ENCODE measurements at places on chromosomes 1 and 21.

DNA sequence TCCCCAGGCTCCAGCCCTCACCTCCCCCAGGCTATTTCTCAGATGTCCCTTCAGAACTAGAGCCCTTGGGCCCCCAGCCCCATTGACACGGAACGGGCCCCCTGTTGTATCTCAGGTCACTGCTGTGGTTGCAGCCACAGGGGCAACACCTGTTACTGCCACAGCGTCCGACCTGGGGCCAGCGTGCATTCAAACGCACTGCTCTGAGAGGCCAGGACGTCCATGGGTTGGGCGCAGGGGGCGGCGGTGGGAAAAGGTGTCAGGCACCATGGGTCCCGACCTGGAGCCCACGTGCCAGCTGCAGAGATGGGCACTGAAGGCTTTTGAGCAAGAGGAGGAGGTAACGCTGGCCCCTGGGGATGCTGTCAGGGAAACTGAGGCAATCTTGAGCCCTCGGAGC is 13.3 kb downstream of the FAAP20 start:
- DNase-seq, result no peak

DNA sequence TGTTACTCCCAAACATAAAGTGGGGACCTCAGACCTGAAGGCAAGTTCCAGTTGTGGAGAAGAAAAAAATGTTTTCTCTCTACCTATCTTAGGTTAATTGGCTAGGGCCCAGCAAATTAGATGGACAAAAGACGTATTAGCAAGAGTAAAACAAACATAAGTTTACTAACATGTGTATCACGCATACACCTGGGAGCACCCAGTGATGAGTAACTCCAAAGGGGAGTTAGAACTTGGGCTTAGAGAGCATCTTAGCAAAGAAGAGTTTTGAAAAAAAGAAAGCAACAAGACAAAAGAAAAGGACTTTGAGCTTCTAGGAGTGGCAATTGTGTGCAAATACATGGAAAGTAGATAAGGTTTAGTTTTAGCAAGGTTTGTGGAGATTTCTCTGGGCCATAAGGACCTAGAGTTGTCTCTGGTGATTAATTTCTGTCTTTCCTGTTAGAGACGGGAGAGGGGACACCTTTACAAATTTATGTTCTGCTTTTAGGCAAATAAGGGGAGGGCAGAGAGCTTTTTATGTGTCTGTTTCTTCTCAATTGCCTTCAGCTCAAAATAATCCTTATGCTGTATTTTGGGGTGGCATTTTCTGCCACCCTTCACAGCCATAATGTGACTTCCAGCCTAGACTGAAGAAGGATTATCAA is 76.7 kb upstream of the PTGFRN start:
- no peak for DNase-seq

DNA sequence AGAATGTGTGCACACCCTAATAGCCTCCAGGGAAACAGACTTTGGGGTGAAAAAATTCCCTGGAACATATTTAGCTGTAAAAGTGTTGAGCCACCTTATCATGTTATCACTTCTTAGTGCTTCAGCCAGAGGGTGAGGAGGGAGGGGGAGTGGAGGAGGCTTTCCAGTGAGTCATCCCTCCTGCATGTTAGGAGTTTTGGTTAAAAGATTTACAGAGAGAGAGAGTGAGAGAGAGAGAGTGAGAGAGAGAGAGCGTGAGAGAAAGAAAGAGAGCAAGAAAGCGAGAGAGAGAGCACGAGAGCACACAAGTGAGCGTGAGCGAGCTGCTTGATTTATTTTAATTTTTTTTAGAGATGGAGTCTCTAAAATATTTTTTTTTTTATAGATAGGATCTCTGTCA is 13.5 kb upstream of the CACNA1E start:
- DNase-seq, result no peak

GRCh38 chr1:176164014-176164678 is 42.9 kb downstream of the COP1 start:
- no peak for DNase-seq

DNA sequence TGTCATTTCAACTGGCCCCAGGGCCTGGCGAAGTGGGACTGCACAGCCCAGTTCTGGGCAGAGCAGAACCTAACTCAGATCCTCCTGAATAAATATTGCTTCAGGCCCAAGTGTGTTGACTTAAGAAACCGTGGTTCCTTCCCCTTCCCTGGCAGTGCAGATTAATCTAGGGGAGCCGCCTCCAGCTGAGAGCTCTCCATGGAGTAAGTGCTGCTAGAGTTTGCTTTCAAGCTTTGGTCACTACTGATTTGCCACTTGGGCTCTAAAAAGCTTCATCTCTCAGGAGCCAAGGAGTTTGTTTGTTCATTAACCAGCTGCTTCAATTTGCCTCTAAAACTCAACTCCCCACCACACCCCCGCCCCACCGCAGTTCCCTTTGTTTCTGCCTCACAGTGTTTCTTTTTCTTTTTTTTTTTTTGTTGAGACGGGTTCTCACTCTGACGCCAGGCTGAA is 112.1 kb downstream of the DTL start:
- no peak for DNase-seq

DNA sequence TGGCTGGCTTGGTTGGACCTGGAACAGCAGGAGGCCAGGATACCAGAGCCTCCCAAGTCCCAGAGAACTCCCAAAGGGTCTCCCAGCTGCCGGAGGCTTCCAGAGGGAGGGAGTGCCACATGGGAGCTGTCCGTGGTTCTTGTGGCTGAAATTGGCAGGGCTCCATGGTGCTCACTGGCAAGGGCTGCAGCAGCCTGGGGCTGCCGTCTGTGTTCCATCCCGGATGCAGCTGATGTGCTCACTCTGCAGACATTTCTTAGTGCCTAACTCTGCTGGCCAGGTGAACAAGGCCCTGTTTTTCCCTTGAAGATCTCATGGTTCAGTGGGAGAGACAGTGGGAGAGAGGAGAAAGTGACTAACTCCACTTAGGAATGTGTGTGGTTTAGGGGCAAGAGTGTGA is 261.1 kb downstream of the CAMTA1 start:
- DNase-seq, result no peak

DNA sequence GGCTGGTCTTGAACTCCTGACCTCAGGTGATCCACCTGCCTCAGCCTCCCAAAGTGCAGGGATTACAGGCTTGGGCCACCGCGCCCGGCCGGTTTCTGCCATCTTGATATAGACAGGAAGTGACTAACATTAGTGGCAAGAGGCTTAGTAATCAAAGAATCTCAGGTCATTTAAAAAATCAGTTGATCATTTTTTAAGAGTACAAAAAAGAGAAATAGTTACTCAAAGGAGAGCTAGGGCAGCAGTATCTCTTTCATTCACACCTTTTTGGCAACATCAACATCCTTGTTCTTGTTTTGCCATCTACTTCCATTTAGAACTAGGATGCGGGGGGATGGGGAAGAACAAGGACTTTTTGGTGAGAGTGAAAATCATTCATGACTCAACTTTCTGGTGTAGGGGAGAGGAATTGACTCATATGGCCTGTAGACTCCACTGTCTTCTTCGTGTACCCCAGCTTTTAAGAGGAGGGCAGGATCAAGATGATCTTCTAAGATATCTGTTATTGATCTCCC is 8.8 kb downstream of the FCRLB start:
- DNase-seq, result no peak

GRCh38 chr1:213054733-213055591 is 3.9 kb downstream of the RPS6KC1 start:
- DNase-seq, result no peak

- no peak for DNase-seq
Measured at GRCh38 chr1:165624441-165624840, 6.6 kb upstream of the MGST3 start.

GRCh38 chr1:19974822-19975416 is 4.5 kb downstream of the PLA2G2A start:
- peak; percentile 28 for DNase-seq

GRCh38 chr1:6743189-6744101 is 41.8 kb upstream of the CAMTA1 start:
- DNase-seq, result no peak

GRCh38 chr1:53644909-53645689 is 93.9 kb downstream of the GLIS1 start:
- no peak for DNase-seq

- no peak for DNase-seq
Measured at GRCh38 chr1:243802736-243803135, 47.3 kb downstream of the AKT3 start.

DNA sequence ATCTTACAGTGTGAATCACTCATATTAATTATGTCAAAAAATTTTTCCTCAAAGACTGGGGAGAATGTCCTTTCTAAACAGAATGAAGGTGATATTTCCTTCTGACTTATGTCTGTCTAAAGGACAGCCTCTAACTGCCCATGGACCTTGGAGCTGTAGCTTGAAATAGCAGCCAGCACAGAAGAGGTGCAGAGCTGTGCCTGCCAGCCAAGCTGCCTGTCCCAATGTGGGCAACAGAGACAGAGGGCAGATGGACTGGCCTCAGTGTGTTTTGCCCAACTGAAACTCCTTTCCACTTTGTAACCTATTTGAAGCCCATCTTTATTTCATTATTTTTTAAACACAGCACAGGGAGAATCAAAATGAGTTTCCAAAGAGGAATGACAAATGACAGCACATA is 97.6 kb upstream of the DYNLT5 start:
- no peak for DNase-seq

DNA sequence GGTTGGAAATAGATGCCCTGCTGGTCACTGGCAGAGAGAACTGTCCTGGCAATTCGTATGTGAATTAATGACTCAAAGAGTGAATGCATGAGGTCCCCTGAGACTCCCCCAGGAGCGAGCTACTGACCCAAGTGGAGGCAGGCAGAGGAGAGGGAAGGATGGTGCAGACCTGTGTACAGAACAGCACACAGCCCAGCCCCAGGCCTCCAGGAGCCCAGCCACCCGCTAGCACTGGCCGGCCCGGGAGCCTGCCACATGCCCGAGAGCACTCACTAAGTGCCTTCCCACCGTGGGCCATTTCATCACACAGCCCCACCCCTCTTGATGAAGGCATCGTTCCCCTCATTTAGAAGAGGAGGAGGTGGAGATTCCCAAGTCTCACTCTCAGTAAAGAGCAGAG is 62.0 kb upstream of the IGSF21 start:
- no peak for DNase-seq

DNA sequence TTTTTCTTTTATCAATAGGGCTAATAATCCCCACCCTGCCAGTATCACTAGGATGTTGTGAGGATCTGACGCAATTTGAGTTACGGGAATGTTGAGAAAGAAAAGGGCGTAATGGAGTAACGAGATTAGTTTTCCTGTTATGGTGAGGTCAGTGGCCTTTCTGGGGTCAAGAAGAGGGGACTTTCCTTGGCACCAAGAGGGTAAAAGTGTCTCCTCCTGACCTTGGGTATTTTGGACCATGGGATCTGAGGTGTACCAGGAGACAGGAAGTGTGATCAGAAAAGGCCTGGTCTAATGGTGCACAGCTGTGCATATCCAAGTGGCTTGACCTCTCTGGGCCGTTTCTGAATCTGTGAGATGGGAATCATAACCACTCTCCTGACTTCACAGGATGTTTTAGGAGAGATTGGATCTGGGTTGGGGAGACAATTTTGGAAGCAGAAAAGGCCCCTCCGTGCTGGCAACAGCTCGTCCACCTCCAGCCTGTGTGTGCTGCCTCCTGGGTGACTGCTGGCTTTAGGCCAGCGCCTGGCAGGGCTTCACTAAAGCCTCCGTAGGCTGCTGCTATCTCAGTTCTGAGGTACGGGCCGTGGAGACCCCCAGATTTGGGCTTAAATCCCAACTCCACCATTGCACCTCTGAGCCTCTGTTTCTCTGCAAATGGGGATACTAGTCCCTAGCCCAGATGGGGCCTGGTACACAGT is 37.1 kb downstream of the ALPL start:
- DNase-seq, result no peak

- DNase-seq, result no peak
Measured at GRCh38 chr1:106651028-106651762, 405.3 kb upstream of the PRMT6 start.

DNA sequence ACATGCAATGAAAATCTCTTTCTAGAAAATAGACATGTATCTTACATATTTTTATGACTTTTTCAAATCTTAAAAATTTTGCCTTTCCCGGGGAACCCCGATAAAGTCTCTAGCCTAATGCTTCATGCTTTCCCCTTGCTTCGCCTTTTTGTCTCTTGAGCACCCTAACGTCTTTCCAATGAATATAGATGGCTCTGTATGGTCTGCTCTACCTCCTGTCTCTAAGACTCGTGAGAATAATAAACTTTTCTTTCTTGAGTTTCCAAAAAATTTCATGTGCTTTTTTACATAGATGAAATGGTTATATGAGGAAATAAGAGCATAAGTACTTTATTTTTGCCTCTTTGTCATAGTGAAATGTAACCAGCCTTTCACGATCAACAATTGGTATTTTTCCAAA is 202.6 kb downstream of the PDE4B start:
- no peak for DNase-seq

DNA sequence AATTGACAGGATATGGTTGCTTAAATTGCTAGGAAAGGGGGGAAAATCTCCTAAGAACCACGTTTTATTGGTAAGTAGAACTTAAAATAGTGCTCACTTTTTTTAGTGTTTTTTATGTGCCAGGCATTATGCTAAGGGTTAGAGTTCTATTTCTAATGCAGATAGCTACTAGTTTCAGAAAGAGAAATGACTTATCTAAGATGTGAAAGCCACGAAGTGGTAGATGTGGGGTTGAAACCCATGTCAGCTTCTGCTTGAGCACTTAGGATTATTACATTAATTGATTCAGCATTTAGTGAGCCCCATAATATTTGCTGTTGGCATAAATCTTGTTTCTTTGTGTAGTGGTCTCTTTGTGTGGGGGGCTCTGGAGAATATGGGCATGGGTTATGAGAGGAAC is 24.7 kb downstream of the CACHD1 start:
- DNase-seq, result no peak

DNA sequence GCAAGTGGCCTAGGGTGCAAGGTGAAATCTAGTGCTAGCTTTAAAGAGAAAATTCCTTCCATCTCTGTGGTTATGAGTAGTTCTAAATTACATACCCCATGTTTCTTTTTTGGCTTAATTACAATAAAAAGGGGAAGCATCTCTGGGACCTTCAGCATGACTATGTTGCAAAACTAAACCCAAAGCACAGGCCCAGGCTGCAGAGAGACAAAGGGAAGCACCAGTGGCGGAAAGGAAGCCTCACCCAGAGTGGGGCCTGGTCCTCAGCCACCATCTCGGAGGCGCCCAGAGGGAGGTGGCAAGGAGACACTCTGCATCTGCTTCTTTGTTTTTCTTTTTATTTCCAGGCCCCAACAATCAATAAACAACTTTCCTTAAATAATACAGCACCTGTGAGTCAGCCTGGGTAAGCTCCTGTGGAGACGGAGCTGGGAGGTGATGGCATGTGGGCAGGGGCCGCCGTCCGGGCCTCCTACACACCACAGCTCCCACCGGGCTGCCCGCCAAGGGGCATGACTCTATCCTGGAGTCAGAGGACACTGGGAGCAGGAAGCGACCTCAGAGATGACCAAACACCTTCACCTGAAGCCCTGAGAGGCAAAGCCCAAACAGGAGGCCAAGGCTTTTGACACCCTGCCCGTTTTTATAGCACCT is 21.7 kb downstream of the ITPKB start:
- no peak for DNase-seq

Data from NCI-H748 treated with DMSO at 0.1 percent for 48 hours (cell line).